ENCODE measurements at places on chromosomes 7 and 10.

- peak; percentile 47 for DNase-seq
Observed at GRCh38 chr7:133234961-133235875, 17.7 kb upstream of the EXOC4 start.

DNA sequence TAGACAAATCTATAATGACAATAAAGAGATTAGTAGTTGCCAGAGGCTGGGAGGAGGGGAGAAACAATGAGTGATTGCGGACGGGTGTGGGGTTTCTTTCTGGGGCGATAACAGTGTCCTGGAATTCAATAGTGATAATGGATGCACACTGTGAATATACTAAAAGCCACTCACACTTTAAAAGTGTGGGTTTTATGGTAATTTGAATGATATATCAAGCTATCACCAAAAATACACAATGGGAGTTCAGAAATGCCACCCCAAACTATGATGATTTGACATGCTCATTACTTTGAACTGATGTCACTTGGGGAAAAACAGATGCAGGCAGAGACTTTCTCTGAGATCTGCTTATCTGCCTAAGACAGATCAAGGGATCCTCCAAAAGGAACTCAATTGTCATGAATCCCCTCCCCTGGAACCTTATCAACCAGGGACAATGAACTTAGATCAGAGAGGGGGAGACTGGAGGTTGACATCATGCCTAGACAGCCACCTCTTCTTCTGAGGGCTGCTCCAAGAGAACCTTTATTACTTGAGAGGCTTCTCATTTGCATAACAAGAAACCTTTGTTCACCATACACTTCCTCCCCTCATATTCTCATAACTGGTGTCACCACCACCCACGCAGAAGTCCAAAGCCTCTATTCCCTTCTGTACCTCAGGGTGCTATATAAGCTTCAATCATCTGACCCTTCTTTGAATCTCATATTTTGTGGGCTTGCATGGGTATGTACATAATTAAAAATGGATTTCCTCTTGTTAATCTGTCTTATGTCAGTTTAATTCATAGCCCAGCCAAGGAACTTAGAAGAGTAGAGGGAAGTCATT lies 14.8 kb upstream of the ZC3HAV1 start:
- no peak for DNase-seq

DNA sequence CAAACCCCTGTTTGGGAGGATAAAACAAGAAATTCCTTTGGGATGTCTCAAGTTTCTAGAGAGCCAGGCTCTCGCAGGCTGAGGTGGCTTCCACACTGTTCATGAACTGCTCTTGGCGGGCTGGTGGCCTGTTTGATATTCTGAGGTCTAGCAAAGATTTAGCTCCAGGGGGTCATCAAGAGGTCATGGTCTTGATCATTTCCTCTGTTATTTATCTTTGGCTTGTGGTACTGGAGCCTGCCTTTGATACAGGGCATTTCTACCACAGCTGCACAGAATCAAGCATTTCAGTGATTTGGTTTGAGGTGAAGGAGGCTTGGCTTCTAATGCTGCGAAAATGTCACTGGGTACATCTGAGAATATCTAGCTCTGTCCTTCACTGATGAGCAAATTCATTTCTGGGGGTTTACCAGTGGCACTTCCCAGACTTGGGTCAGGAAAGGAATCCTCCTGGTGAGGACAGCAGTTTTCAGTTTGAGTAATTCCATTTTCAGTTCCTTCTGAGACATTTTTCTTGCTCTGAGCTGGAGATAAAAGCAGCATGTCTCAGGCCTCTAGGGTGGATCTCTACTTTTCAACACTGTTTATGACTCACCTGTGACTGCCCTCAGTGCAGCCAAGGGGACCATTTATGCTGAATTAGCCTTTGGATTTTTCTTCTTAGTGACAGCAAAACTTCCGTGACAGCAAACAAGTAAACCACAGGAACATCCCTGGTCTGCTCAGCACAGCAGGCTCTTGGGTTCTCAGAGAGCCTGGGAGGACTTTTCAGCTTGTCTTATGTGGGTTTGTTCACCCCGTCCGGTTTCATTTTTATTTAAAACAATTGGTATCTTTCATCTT lies 312.0 kb downstream of the RNLS start:
- no peak for DNase-seq

DNA sequence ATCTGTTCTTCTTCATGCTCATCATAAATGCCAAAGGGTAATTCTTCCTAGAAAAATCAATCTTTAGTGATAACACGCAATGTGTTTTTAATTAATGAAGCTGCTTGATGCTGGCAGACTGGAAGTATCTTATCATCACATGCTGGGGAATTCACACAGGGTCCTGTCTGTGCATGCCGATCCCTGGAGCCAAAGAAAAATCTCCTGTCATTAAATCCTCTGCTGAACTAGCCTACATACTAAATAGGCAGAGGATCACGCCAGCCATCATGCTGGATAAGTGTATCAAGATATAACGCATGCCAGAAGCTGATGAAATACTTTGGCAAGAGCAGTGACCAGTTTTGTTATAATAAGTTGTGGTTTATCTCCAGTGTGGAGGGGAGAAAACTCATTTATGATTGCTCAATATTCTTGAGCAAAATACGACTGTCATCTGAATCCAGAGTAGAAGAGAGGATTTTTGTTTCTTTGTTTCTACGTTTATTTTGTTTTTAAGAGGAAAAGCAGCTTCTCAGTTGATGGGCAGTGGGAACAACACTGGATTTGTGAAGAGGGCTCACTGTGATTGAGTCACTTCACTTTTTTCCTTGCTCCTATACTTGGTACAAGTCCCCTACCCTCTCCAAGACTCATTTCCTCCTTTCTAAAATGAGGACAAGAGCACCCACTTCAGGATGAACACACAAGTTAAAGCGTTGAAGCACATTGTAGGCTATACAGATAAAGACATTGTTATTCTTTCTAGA lies 649.1 kb downstream of the TNS3 start:
- no peak for DNase-seq

- DNase-seq, result no peak
Observed at GRCh38 chr10:68366600-68366999, 33.9 kb upstream of the PBLD start.

DNA sequence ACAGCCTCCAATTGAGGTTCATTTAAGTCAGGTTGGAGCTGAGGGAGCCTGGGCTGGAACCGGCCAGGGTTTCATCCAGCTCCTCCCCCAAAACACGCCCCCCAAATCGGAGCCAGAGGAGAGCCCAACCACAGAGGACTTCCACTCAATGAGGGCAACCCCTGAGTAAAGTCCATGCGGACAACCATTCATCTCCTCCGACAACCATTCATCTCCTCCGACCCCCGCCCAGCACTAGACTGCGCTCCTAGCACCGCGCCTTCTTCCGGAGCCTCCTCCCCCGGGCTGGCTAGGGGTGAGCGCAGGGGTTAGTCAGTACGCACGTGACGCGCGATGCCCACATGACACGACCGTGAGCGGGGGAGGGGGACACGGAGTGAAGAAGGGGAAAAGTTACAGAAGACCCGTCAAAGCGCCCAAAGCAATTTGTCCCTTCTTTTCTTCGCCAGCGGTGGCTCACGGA lies 1.4 kb downstream of the MAGI2 start:
- DNase-seq, result no peak

- no peak for DNase-seq
Observed at GRCh38 chr7:155191901-155192478, 105.7 kb upstream of the INSIG1 start.

- DNase-seq, result no peak
Observed at GRCh38 chr7:16299853-16300252, 121.5 kb downstream of the CRPPA start.

GRCh38 chr7:74033372-74034311 lies 5.7 kb downstream of the ELN start:
- DNase-seq, result no peak

DNA sequence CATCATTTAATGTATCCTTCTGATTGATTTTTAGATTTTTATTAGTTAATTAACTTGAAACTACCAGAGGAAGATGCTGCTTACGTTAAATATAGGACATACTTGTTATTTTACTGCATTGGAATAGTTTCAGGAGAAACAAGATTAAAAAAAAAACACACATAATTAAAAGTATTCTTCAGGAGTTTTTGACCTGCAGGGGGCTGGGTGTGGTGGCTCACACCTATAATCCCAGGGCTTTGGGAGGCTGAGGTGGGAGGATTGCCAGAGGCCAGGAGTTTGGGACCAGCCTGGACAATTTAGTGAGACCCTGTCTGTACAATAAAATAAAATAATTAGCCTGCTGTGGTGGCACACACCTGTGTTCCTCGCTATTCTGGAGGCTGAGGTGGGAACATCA lies 10.7 kb downstream of the CBLL1 start:
- DNase-seq, result no peak
